ENCODE measurements at places on chromosomes 13 and 19.

DNA sequence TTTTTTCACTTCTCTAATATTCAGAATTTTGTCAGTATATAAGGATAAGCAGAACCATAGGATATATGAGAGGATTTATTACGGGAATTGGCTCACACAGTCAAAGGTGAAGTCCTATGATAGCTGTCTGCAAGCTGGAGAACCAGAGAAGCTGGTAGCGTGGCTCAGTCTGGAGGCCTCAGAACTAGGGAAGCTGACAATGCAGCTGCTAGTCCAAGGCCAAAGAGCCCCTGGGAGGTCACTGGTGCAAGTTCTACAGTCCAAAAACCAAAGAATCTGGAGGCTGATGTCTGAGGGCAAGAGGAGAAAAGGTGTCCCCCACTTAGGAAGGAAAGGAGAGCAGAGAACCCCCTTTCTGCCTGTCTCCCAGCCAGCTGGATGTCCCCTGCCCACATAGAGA lies 114.4 kb downstream of the RNF17 start:
- no peak for DNase-seq

- no peak for DNase-seq
Observed at GRCh38 chr13:85508683-85509329, 290.4 kb downstream of the SLITRK6 start.

GRCh38 chr19:56946159-56946558 lies 105.6 kb upstream of the PEG3 start:
- DNase-seq = no peak

DNA sequence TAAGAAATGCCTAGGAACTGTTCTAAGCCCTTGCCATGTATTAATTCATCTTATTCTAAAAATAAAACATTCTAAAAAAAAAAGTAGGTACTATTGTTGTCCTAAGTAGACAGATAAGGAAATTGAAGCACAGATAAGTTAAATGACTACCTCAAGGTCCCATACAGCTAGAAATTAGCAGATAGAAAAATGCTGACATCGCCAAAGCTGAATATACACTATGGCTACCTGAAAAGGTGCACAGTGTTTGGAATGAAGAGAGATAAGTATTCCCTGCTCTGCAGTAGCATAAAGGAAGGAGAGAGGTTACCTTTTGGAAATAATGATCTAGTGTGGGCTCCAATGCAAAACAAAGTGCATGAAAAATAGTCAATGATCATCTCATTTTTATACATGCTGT lies 65.3 kb downstream of the DCT start:
- DNase-seq = no peak

- DNase-seq = no peak
Observed at GRCh38 chr13:77952737-77953136, 34.1 kb upstream of the EDNRB start.

- DNase-seq = no peak
Observed at GRCh38 chr19:57850553-57851017, 926 bp downstream of the ZNF587 start.

GRCh38 chr13:23667750-23668149 lies 97.5 kb downstream of the TNFRSF19 start:
- no peak for DNase-seq

DNA sequence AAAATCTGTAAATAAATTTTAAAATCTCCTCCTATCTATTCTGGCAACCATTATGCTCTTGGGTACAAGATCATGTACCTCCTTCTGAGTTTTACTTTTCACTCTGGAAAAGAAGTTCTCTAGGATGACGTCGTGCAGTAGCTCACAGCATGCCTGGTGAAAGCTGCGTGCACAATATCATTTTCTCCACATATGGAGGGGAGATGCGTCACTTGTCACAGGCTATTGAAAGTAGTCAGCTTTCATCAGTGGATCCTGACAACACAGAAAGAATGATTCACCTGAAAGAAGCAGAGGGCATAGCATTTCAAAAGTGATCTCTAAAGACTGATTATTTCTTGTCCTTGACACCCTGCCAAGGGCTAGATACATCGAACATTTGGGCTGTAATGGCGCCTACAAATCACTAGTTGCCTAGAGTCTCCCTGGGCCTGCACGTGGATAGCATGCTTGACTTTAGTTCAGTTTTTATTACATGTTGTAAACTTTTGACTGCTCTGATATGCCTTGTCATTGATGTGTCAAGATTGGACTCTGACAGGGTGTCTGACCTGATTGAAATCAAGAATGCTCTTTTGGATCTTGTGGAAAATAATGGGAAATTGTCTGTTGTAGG lies 1365.6 kb downstream of the OLFM4 start:
- DNase-seq = no peak

- peak; percentile 61 for DNase-seq
Observed at GRCh38 chr19:40662925-40663694, 27.3 kb downstream of the NUMBL start.

DNA sequence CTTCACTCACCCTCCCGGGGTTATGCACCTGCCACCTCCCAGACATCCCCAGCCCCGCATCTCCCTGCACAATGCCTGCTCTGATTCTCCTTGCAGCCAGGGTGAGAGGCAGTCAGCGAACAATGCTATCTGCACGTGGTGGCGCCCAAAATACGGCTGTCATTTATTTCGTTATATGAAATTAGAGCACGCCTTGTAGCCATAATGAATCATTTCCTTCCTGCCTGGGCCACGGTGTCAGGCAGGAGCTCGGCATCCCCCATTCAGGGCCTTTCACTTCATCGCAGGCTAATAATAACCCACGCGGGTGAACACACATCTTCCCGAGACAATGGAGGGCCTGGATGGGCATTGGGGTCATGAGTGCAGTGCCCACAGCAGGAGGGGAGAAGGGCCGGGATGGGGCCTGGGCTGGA lies 143.8 kb upstream of the ZNF507 start:
- DNase-seq = no peak

DNA sequence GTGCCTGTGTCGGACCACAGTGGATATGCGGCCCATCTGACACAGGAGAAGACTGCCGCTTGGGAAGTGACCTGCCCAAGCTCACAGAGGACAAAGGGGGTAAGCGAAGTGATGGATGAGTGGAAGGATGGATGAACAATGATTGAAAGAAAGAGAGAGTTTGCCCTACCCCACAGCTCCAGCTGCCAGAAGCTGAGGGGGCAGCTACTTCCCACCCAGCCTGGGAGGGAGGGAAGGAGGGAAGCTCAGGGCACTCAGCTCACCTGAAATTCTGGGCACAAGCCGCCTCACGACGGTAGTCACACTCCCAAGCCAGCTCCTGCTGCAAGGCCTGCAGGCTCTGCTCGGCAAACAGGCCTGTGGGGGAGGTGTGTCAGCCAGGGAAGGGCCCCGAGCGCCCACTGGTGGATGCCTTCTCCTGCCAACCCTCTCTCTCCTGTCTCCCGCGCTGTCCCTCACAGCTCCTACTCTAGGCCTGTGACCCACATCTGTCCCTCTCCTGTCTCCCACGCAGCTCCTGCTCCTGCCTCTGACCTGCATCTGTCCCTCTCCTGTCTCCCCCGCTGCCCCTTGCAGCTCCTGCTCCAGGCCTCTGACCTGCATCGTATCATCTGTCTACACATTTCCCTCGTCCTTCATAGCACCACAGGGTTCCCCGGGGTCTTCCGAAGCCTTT lies 12.0 kb upstream of the NUMBL start:
- no peak for DNase-seq

DNA sequence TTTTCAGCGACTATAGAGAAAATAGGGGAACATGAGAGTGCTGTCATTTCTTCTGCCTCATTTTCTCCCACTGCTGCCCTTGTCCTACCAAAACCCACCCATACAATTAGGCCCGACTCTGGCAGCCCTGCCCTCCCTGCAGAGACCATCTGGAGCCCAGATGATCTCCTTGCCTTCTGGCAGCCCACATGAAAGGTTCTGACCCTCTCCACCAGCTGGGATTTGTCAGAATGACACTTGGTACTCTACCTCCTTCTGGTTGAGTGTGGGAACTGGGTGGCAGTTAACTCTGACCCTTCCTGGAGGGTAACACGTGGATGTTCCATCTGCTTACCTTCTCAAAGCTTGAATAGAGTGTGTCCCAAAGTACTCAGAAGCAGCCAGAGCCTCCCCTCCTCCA lies 21.0 kb upstream of the SIAH3 start:
- no peak for DNase-seq

DNA sequence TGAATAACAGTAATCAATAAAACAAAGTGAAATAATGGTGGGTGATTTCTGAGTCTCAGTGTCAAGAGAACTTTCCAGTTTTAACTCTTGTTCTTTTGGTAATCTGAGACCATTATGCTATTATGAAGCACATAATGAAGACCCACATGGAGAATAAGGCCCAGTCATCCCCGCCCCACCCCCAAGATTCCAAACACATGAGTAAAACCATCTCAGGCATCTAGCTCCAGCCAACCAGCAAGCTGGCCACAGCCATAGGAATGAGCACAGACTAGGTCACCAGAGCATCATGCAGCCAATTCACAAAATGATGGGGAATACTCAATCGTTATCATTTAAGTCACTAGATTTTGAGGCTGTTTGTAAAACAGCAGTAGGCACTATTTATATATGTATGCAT lies 1769.0 kb upstream of the PCDH20 start:
- no peak for DNase-seq

Data from GOT3 (cell line).